Camera-type eye (tissue), 1 donor: ENCODE measurements at places on chromosomes 5 and 9. TPM values are rescaled to one million over a fixed set of nuclear protein-coding genes. Genes with fewer than 3 reads are reported as not detected.

The CAMK2A gene
- total RNA-seq, result 3.8 TPM

The IFNB1 gene
- not detected for total RNA-seq

The MARCOL gene
- total RNA-seq, result not detected

The C5 gene
- 10.0 TPM for total RNA-seq

The PCDHGA1 gene
- 1.8 TPM for total RNA-seq

The IL4 gene
- total RNA-seq, result not detected

The SPATA31E1 gene
- not detected for total RNA-seq

The TRPM3 gene
- 207 TPM for total RNA-seq

The TUSC1 gene
- 15.2 TPM for total RNA-seq

The PRRC2B gene
- total RNA-seq, result 230 TPM

The DRD1 gene
- 6.8 TPM for total RNA-seq

The RAB3C gene
- total RNA-seq, result 14.0 TPM

The SLC36A2 gene
- total RNA-seq, result not detected

The PRSS3 gene
- not detected for total RNA-seq

The WWC1 gene
- 37.3 TPM for total RNA-seq

The LHFPL2 gene
- 66.4 TPM for total RNA-seq

The TIGD6 gene
- total RNA-seq, result 7.4 TPM
